Purkinje cell (primary cell): ENCODE measurements at places on chromosomes 2 and 18. TPM values are rescaled to one million over a fixed set of nuclear protein-coding genes. Genes with fewer than 3 reads are reported as not detected.

CRYGC gene
- not detected in 2 replicates for polyA plus RNA-seq

MTCL1 gene
- 50.8 and 53.0 TPM in 2 replicates for polyA plus RNA-seq

TLX2 gene
- not detected in 2 replicates for polyA plus RNA-seq

ASAP2 gene
- 18.9 and 44.0 TPM in 2 replicates for polyA plus RNA-seq

PHOSPHO2 gene
- polyA plus RNA-seq, result 6.2 and 8.4 TPM in 2 replicates

KIAA1328 gene
- polyA plus RNA-seq, result 3.3 and 5.7 TPM in 2 replicates

BARD1 gene
- polyA plus RNA-seq, result 0.74 and 6.5 TPM in 2 replicates

RMC1 gene
- 233 and 351 TPM in 2 replicates for polyA plus RNA-seq

L3MBTL4 gene
- polyA plus RNA-seq, result 0.31 TPM in 1 of 2 replicates, not detected in the other

DSG4 gene
- polyA plus RNA-seq, result not detected in 2 replicates

CCBE1 gene
- polyA plus RNA-seq, result 0.04 TPM in 1 of 2 replicates, not detected in the other

UGT1A8 gene
- not detected in 2 replicates for polyA plus RNA-seq

VWC2L gene
- 1.3 TPM in 1 of 2 replicates, not detected in the other for polyA plus RNA-seq

SLC9A2 gene
- 0.06 and 0.15 TPM in 2 replicates for polyA plus RNA-seq

ERICH2 gene
- 18.1 and 23.4 TPM in 2 replicates for polyA plus RNA-seq

DPP4 gene
- 0.11 TPM in 1 of 2 replicates, not detected in the other for polyA plus RNA-seq

SERPINB13 gene
- polyA plus RNA-seq, result not detected in 2 replicates

NBEAL1 gene
- polyA plus RNA-seq, result 12.0 and 26.6 TPM in 2 replicates

SNRNP200 gene
- polyA plus RNA-seq, result 21.1 and 26.0 TPM in 2 replicates

PDE1A gene
- polyA plus RNA-seq, result 16.7 and 24.6 TPM in 2 replicates

CNGA3 gene
- polyA plus RNA-seq, result not detected in 2 replicates

SEPTIN10 gene
- 3.0 and 3.2 TPM in 2 replicates for polyA plus RNA-seq

SERPINB4 gene
- 0.55 TPM in 1 of 2 replicates, not detected in the other for polyA plus RNA-seq

CD207 gene
- not detected in 2 replicates for polyA plus RNA-seq

STAT4 gene
- polyA plus RNA-seq, result 31.0 and 33.2 TPM in 2 replicates

CFC1 gene
- polyA plus RNA-seq, result 0.39 and 0.85 TPM in 2 replicates

VAMP8 gene
- polyA plus RNA-seq, result 1.6 and 7.8 TPM in 2 replicates

ATP8B1 gene
- 0.11 TPM in 1 of 2 replicates, not detected in the other for polyA plus RNA-seq

SERPINB3 gene
- not detected in 2 replicates for polyA plus RNA-seq

LRATD1 gene
- polyA plus RNA-seq, result 1.2 and 6.2 TPM in 2 replicates

RBKS gene
- polyA plus RNA-seq, result 1.8 and 4.5 TPM in 2 replicates

TRIM43 gene
- not detected in 2 replicates for polyA plus RNA-seq

TMEM198 gene
- 0.97 and 0.99 TPM in 2 replicates for polyA plus RNA-seq

EFHD1 gene
- 0.15 TPM in 1 of 2 replicates, not detected in the other for polyA plus RNA-seq

GNAL gene
- 2.7 and 5.0 TPM in 2 replicates for polyA plus RNA-seq

KIAA2012 gene
- 0.13 and 0.90 TPM in 2 replicates for polyA plus RNA-seq

GALNT3 gene
- not detected in 2 replicates for polyA plus RNA-seq

ABCG5 gene
- 0.48 and 1.3 TPM in 2 replicates for polyA plus RNA-seq

MC2R gene
- not detected in 2 replicates for polyA plus RNA-seq
